ENCODE measurements at places on chromosomes 11 and 22.
A peak's percentile ranks its signal among the peaks of the same experiment; 100 is the strongest.

GRCh38 chr11:117143390-117143789, 697 bp upstream of the PAFAH1B2 start:
- peak; percentile 52 for DNase-seq

GRCh38 chr11:6622261-6623171, 3.3 kb upstream of the TPP1 start:
- DNase-seq: no peak

DNA sequence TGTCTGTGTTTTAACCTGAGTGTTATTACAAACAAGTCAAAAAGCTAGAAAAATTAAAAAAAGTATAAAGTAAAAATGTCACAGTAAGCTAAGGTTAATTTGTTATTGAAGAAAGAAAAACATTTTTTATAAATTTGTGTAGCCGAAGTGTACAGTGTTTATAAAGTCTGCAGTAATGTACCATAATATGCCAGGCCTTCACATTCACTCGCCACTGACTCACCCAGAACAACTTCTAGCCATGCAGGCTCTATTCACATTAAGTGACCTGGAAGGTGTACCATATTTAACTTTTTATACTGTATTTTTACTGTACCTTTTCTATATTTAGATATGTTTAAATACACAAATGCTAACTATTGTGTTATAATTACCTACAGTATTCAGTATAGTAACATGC, 14.7 kb upstream of the FDX1 start:
- DNase-seq: no peak

DNA sequence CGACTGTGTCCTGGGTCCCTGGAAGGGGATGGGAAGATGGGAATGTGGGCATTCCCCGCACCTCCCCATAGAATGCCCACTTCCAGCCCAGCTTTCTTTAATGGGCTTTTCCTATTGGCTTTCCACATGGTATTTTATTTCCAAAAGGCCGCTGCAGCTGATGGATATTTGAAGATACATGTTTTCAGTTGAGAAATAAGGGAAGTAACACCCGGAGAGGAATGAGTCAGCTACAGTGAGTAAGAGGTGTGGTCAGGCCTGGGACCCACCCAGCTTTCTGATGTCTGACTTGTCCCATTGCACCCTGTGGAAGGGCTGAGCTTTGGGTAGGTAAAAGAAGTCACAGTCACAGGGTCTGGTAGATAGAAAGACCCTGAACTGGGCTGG, 476.9 kb downstream of the MIAT start:
- no peak for DNase-seq

DNA sequence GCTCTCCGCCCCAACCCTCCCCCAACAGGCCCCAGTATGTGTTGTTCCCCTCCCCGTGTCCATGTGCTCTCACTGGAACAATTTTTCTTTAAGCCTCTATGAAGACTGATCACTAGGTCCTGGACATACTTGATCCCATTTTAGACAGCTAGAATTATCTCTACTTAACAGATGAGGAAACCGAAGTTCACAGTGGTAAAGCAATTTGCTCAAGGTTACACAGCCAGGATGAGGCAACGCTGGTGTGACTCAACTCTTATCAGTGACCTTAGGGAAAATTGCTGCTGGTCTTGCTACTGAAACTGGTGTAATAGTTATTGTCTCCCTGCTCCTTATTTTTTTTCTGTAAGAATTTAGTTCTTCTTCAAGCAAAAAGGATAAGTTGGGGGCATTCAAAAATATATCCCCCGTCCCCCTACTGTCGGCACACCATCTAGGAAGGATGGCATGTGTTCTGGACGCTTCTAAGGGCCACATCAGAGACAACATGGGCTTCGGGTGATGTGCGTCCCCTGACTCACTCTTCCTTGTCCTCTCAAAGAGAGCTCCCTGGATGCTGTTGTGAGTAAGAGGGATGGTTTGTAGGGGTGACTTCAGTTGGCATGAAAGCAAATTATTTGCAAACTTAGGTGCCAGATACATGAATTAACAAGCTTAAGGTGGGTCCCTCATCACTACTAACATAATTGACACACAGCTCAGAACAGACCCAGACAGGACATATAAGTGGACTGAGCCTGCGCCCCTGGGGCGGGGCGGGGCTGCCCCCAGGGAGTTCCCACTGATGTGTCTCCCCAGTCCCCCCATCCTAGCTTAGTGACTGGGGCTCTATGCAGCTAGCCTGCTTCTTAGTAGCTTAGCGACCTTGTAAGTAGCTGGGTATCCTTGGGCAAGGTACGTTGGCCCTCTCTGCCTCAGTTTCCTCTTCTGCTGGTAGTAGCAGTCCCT, 23.6 kb upstream of the ALX4 start:
- DNase-seq: no peak

- no peak for DNase-seq
Observed at GRCh38 chr11:131305005-131305404, 65.4 kb upstream of the NTM start.

DNA sequence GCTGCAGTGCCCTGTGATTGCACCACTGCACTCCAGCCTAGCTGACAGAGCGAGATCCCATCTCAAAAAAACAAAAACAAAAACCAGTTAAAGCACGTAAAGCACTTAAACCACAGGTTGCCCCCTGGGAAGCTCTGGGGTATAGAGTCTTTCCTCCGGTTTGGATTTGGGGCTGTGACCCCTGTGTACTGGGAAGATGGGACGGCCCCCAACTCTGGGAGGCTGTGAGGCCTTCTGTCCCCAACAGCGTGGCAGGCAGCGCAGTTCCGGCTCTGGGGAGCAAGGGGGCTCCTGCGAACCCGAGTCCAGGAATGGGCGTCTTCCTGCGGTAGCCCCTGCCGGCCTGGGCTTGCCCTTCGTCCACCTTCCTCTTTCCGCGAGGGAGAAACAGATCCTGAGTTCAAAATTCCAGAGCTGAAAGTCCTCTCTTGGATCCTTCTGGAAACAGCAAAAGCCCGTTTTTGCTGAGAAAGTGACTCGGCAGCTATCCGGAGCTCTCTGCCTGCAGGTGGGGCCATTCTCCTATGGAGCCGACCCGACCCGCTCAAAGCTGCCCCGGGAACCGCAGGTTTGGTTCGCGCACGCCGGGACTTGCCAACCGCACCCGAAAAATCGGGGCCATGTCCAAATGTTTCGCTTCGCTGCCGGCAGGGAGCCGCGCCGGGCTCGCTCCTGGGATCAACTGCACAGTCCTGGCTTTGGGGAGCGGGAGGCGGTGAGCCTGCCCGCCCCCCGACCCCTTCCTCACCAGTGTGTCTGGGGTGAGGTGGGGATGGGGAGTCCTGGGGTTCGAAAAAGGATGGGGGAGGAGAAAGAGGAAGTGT, 36.3 kb upstream of the POLA2 start:
- no peak for DNase-seq

- DNase-seq: no peak
Observed at GRCh38 chr11:116217441-116217840, 555.3 kb downstream of the BUD13 start.

DNA sequence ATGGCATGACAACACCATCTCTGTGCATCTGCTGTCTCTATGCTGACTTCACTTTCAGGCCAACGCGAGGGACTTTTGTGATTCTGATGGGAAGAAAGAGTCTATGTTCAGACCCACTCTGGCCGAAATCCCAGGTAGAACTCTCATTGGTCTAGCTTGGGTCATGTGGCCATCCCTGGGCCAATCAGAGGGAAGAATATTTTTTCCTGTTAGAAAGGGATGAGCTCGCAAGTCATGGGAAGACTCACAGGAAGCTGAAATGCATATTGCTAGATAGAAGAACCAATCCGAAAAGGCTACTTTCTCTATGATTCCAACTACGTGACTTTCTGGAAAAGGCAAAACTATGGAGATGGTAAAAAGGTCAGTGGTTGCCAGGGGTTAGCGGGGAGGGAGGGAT, 56.0 kb upstream of the LINC01488 start:
- no peak for DNase-seq

- no peak for DNase-seq
Observed at GRCh38 chr11:47318166-47318565, 34.3 kb downstream of the MYBPC3 start.

GRCh38 chr22:30422481-30423300, 2.9 kb upstream of the MTFP1 start:
- DNase-seq: no peak

DNA sequence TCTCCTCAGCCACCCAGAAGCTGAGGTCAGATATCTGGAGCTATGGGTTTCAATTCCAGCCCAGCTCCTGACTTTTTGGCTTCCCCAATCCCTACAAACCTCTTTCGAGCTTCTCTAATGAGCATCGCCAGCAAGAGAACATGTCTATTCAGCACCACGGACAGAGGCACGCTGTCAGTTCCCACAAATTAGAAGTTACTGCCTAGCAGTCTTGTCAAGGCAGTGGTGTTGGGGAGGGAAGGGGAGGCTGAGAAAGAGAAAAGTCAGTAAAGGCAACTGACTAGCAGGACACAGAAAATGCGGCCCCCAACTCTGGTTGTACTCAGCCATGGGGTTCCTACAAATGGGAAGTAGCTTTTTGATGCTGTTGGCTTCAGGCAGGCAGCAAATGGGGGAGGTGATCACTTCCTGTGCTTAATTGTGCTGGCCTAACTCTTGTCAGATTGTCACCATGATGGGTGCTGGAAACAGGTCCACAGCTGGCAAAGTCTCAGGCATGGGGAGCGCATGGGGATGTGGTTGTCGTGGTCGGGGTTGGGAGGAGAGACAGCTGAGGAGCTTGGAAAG, 205.9 kb downstream of the ST3GAL4 start:
- no peak for DNase-seq

GRCh38 chr22:23544852-23545251, 35.2 kb downstream of the IGLL1 start:
- no peak for DNase-seq

DNA sequence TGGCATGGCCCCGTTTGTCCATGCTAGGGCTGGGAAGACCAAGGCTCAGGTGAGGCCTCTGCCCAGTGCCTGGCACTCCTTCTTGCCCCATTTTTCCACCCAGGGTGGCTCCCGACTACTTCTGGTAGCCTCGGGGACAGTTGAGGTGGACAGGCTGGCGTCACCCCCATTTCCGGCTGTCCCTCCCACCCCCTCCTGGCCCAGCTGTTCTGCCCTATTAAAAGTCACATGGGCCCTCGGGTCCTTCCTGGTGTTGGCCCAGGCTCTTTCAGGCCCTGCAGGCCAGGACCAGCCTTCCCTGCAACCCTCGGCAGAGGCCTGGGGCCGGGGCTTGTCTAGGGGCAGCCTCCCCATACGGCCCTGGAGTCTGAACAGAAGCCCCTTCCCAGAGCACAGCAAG, 9.5 kb downstream of the CD81 start:
- DNase-seq: no peak

DNA sequence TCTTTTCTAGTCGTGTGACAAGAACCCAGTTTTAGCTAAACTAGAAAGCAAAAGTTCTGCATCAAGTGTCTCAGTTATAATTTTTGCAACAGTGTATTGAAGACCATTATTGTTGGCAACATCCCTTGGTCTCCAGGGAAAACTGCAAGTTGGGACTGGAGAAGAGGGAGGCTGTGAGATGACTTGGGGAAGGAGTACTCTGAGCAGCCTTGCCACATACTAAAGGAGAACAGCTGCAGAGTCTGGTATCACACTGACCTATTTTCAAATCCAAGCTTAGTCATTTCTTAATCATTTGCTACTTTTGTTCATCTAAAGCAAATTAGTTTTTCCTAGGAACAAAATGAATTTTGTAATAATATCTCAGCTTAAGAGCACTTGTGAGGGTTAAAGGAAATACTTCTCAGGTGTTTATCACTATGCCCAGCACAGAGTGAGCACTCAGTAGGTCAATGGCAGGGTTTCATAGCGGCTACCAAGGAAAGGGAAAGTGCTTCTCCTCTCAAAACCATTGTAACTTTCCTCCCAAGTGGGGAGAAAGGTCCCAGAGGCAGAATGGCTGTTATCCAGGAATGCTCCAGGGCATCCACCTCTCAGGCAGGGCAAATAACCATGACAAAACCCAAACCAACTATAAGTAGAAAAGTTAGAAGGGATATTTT, 247.1 kb downstream of the C11orf87 start:
- DNase-seq: no peak

DNA sequence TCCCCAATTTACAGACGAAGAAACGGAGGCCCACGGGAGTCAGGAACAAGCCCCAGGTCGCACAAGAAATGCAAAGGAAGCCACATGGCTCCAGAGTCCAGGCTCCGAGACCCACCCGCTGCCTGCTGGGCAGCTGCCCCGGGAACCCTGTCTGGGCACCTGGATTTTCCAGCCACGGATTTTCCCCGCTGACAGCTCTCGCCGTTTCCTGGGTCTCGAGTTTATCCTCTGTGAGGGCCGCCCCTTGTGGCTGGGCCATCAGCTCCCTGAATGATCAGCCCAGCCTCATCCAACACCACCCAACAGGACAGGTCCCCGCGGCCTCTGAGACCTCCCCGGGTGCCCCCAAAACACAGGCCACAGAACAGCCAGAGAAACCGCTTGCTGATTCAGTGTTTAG, 189.7 kb downstream of the BRD1 start:
- no peak for DNase-seq

DNA sequence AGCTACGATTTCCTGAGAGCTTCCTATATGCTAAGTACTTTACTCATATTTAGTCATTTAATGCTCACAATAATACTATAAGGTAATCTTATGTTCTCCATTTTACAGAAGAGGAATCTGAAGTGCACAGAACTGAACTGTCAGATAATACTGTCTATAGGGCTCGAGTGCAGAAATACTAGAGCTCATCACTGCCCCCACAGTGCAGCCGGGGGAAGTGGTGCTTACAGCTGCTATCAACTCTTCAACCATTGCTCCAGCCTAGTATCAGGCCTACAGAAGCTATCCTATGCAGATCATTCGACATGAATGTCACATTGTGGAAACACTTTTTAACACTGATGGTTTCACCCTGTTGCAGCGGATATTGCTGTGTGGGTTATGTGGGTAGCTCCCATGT, 929.9 kb downstream of the NTM start:
- DNase-seq: no peak

DNA sequence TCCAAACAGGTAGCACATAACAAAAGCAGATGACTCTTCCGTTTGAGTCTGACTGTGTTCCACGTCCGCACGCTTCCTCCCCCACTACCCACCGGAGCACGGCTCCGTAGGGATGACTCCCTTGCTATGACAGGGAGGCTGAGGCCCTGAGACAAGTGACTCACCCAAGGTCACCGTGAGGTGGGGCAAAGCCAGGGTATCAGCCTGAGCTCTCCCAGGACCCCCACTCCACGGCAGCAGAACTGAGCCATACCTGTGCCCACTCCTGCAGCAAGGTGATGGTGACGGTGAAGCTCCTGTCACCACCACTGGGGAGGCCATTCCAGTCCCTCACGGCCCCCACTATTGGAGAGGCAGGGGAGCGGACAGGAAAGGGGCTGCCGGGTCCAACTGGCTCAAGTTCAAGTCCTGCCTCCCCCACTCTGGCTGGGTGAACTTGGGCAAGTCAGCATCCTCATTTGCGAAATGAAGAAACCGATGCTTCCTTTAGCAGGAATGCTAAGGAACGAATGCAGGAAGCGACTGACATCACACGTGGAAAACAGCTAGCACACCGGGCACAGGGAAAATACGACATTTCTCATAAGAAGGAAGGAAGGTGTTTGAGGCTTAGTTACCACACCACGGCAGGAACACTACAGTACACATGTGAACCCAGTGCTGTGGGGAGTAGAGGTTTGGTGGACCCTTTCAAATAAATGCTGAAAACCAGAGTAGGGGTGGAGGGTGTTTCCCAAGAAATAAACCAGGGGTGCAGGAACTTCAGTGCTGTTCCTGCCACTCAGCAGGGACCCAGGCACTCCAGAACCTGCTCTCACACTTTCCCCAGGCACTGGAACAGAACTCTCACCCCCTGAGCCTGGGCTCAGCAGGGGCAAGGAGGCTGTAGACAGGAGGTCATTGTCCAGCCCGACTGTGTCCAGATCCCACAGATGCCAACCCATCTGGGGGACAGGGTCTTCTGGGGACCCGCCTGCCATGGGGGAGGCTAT, 32.4 kb upstream of the CBX7 start:
- no peak for DNase-seq

- no peak for DNase-seq
Observed at GRCh38 chr22:31327806-31328543, 18.2 kb downstream of the PATZ1 start.

GRCh38 chr11:27401280-27401832, 38.3 kb upstream of the CCDC34 start:
- DNase-seq: no peak

Measured in DMS79 (cell line).